ENCODE measurements at places on chromosomes 5 and 9.

GRCh38 chr9:82938426-82939218 lies 124.3 kb downstream of the RASEF start:
- no peak for DNase-seq

- DNase-seq, result peak; percentile 88
Observed at GRCh38 chr5:32506201-32506661, 61.7 kb upstream of the ZFR start.

DNA sequence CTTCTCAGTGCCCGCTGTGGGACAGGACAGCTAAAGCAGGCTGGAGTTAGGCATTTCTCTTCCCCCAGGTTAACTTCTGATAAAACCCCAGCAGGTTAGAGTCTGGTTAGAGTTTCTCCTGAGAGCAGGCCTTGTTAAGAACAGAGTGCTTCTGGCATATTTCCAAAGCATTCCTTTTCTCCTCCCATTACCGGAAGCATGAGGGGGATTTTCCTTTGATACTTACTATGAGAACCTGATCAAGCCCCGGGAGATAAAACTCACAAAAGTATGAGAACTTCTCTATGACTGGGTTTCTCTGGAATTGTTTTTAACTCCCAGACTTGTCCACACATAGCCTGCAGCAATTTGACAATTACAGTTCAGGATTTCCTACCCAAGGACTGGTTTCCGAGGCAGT lies 77.4 kb upstream of the MAST4 start:
- DNase-seq, result no peak

GRCh38 chr5:72612810-72613209 lies 105.6 kb upstream of the ZNF366 start:
- no peak for DNase-seq

GRCh38 chr5:118440496-118440895 lies 547.9 kb downstream of the DTWD2 start:
- DNase-seq, result no peak

DNA sequence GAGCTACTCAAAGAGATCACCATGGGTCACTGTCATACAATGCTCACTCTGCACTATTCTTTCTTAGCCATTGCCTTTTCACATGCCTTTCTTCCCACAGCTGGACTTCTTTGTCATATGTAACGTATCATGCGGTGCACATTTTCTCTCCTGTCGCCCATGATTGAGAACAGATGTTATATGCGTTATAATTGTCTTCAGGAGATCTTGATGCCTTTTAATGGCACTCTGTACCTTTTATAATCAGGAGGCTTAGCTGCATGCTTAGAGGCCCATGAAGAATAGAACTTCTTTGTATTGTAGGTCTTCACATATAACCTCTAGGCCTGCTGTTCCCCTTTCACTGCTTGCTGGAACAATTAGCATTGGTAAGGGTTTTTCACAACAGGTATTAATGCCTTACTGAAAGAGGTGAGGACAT lies 436.1 kb downstream of the CDH10 start:
- DNase-seq, result no peak

DNA sequence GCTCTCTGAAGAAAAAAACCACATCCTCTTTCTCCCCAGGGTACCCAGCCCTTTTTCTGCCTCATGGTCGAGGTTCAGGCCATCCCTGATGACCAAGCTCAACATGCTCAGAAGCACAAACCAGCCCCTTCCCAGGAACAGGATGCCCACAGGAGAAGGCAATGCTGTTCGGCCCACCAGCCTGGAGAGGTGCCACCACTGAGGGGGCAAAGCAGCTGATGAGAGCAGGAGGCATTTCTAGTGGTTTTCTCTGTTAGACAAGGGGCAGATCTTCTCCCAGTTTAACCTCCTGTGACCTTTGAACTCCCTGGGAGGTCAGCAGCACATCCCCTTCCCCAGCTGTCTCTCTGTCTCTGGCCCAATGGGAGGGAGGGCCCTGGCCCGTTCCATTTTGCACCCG lies 73.0 kb downstream of the PAX5 start:
- DNase-seq, result no peak

GRCh38 chr9:127706836-127707241 lies at the start of gene CFAP157:
CFAP157 (plus strand) TSS chr9:127706988; CDS start chr9:127707032, 44 bp downstream.
- DNase-seq, result no peak

GRCh38 chr9:113945784-113946183 lies 69.7 kb downstream of the ZNF618 start:
- no peak for DNase-seq

DNA sequence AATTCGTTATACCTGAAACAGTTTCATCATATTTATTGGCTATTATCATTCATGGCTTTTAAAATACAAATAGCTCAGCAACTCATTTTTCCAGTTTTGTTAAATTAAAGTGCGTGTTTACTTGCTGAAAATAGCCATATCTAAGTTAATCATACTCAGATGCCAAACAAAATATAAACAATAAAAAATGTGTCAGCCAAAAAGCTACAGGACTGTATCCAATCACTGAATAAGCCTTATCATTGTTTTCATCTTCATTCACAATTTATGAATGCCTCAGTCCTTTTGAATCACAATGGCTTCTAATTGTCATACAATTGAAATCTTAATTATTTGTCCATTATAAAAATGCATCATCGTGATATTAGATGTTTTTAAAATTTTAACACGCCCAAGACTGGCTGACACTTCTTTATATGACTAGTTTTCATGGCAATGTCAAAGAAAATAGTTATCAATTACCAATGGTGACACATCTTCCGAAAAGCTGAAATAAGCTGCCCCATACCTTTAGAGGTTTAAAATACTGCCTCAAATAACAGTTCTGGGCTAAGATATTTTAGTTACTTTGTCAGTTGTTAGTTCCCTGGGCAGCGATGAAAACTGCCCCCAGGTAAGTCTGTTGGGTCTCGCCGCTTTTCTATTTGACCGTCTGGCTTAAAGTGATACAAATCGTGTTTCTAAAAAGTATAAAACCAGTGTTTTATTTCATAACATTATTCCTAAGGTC lies 1.8 kb downstream of the NFIB start:
- no peak for DNase-seq

GRCh38 chr5:172881691-172882370 lies 47.8 kb downstream of the ERGIC1 start:
- DNase-seq, result no peak

- no peak for DNase-seq
Observed at GRCh38 chr5:23996525-23996924, 489.1 kb downstream of the PRDM9 start.

- DNase-seq, result no peak
Observed at GRCh38 chr5:2355859-2356258, 395.6 kb downstream of the IRX2 start.

DNA sequence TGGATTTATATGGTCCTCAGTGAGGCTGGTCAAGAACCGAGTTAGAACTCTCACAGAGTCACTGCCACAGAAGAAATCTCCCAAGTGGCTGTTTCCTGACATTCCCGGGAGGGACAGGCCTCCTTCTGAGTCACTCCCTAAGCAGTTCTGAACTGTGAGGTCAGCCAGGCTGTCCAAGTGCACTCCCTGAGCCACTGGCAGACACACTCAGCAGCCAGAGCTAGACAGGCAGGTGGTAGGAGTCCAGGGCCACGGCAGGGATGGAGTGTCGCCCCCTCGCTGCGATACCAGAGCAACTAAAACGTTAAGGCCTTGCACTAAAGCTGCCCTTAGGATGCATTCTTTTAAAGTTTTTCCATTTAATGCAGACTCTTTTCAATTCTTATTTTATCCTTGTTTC lies 3.4 kb downstream of the IL4 start:
- DNase-seq, result no peak

GRCh38 chr5:139644001-139644456 lies 4.1 kb upstream of the CXXC5 start:
- no peak for DNase-seq

GRCh38 chr9:36007316-36007708 lies 29.4 kb upstream of the RECK start:
- DNase-seq, result no peak

DNA sequence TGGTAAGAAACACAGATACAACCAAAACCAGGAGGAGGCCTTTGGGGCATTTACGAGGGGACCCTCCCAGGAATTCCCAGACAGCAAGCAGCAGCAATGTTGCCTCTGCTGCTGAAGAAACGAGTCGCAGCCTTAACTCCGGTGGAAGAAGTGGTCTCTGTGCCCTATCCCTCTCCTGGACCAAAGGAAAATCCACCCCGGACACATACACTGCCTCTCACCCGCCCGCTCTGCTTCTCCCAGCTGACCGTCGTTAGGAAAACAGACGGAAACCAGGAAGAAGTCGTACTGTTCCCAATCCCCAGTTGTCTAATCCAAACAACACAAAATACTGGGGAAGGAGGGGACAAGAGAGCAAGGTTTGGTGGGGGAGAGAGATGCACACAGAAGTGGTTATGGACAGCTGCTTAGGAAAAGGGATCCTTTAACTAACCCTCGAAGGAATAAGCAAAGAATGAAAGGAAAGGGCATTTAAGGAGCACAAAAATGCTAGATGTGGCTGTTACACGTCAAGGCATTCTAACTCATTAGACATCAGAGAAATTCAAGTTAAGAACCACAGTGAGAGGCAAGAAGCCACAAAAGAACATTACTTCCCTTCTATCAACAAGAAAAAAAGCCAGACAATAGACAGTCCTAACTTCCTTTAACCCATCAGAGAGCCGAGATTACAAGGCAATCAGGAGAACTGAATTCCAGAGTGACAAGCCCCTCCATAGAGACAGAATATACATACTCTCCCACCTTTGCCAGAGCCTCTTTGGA lies 71.9 kb downstream of the ACTL7B start:
- peak; percentile 73 for DNase-seq

- DNase-seq, result no peak
Observed at GRCh38 chr5:1064383-1065142, 47.3 kb downstream of the SLC12A7 start.

DNA sequence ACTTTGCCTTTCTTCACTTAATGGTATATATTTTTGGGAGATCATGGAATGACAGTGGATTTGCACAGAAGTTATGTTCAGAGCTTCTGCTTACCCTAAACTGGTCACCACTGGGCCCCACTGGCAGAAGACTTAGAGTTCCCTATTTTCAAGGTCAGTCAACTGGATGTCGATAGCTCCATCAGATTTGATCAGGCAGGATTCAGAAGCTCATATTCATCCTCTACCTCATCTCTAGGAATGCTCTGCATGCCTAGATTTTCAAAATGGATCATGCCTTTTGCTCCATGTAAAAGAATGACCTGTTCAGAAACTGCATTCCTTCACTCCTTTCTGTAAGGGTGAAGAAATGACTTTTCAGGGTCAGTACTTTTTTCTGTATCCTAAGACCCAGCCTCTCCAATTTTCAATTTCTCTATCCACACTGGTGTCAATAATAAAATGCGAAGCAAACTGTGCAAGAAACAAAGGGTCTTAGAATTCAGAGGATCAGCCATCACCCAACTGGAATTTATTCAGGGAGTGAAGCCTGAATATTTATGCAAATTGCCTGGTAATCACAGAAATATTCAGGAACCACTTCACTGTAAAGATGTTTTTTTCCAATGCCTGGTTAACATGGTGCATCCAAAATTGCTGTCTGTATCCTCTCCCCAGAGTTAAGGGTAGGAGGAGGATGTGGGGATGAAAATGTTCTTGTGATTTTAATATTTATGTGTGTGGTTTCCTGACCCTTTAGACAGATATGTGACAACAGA lies 125.4 kb downstream of the DOCK2 start:
- no peak for DNase-seq

- DNase-seq, result peak; percentile 23
Observed at GRCh38 chr5:82679660-82680059, 397.5 kb downstream of the TMEM167A start.

DNA sequence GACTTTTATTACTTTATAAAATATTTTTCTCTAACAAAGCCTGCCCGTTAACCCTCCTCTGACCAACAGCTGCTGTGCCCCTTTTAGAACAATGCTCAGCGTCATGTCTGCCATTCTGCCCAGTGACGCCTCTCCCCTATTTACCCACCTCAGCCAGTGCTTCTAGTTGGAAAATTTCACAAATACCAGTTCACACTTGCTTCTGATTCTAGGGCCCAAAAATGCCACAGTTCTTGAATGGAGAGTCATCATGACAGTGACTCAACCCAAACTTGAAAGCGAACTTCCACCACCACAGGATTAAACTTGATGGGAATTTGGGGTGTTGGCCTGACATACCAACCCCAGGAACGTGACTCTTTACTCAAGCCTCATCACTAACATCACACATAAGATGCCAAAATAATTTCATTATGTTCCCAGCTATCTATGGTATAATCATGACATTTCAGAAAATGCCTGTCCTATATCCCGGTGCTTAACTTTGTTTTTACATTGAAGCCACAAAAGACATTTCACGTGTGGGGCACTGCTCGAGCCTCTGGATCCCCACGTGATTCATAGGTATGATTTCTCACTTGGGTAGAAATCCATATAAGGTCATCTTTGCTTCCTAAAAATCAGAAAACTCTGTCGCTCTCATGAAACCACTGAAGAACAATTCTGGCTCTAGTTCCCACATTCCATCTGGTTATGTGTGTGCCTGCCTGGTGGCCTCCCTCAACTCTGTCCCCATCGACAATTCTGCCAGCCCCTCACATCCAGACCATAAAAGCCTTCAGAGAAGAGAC lies 220.9 kb downstream of the ACTL7B start:
- no peak for DNase-seq

- no peak for DNase-seq
Observed at GRCh38 chr5:140112685-140113179, 1.2 kb upstream of the PURA start.

All from right hindlimb (tissue), 1 donor.